ENCODE measurements at places on chromosomes 6 and 20.

GRCh38 chr6:38387971-38388370 lies 251.8 kb downstream of the BTBD9 start:
- DNase-seq: no peak

DNA sequence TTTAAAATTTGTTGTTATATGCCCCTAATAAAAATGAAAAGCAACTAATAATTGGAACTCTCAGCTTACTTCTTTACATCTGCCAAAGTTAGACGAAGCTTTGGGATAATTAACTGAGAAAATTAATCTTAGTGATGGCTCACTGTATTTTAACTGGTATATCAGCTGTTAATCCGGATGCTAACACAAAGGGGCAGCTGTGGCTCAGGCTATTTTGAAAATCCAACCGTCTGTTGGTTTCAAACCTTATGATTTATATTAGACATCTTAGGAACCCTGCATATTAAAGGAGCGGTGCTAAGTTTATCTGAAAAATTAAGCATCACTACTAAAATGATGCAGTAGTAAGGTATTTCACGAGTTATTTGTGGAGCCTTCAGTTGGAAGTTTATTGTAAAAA lies 96.6 kb downstream of the AKAP7 start:
- no peak for DNase-seq

- DNase-seq: no peak
Observed at GRCh38 chr20:19771031-19771430, 13.0 kb downstream of the RIN2 start.

DNA sequence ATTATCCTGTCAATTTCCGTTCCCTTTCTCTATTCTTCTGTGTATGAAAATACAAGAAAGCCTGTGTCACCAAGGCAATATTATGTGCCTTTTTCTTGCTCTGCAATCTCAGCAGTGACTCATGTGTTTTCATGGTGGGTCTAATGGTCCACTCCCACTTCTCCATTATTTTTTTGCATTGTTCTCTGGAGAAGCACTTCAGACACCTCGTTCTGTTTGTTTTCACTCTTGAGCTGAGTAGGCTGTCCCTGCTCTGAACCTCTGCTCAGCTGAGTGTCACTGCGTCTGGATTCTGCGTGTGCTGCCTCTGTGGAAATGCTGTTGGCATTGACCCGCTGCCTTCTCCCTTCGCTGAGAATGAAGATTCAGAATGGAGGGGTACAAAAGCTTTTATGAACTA lies 230.6 kb downstream of the TMEM242 start:
- DNase-seq: no peak

DNA sequence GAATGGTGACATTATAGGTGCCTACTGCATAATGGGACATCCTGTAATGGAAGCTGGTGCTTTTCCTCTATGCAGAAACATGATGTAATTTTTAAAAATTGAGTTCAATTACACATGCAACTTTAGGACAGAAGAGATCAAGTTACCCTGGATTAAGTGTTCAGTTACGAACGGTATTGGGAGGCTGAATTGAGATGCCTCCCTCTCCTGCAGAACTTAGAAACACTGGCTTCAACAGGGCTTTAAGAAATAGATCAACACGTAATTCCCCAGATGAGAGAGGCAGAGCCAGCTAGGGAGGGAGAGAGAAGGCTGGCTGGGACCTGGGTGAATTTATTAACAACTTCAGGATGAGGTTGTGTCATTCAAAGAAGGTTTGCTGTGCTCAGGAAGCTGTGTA lies 232.8 kb downstream of the CDH26 start:
- DNase-seq: no peak

GRCh38 chr6:35718911-35719381 lies 17.9 kb upstream of the ARMC12 start:
- no peak for DNase-seq

DNA sequence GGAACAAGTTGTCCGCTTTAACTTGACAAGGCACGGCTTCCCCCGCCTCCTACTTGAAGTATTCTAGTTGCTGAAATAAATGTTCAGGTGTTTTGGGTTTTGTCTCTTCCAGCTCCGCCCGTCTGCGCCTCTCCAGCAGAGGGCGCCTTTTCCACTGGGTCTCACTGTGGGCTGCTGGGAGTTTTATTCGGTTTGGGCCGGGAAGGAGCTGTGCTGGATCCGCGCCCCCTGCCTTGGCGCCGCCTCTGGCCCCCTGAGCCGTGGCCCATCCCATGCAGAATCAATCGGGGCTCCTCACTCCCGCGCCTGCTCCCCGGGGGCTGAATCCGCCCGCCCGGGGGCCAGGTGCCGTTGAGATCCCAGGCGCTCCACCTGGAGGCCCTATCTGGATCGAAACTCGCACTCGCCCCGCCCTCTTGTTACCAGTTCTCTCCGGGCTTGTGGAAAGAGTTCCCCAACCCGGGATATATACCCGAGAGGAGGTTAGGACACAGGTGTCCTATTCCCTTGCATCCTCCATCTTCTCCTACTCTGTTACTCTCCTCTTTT lies 51.0 kb upstream of the TCF21 start:
- peak; percentile 3 for DNase-seq

DNA sequence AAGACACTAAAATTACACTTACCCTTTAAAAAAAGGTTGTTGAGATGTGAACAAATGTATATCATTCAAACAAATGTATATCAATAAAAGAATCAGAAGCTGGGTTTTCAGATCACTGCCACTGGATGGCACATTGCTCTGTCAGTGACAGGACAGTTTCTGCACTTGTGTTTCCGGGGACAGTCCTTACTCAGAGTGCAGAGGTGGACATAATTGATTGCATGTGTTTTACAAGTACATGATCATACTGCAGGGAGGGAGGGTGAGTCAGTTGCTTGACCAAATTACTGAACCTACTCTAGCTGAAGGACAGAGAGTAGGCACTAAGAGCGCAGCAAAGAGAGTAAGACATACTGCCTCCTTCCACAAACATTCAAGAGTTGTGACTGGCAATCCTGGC lies 302.3 kb downstream of the TENT5A start:
- DNase-seq: no peak

DNA sequence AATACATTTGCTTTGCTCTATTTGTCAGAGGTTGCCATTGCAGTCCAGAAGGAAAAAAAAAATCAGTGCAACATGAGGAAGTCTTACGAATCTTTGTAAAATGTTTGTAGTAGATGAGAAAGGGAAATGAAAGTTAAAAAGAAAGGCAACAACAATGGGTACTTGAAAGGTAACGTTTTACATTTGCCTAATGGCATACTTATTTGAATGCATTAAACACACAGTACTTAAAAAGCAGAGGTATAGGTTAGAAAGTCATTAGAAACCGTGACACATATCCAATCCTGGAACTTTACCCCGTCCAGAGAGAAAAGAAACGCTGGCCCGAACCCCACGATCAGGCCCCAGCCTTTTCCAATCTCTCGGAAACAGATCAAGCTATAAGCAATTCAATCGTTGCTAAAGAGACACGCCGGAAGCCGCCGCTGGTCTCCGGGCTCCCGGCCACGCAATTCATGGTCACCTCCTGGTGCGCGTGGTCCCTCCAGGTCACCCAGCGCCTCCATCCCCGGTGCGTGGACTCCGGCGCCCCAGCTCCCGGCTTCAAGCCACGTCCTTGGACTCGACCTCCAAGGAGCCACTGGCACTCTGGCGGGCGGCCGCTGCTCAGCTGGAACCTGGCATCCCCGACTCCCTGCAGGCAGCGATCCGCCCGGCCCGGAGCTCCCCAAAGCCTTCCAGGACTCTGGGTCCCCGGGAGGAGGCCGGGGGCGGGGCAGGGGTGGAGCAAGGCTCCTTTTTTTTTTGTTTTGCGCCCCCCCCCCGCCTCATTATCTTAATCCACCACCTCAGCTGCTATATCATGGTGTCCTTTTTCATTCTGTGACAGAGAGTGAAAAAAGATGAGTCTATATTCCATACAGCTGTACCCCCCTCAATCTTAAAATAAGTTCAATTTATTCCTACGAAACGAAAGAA lies at the start of gene SLC18B1:
Gene SLC18B1, minus strand, starts transcription at position 687 of the 918 bp plus-strand sequence. Its CDS starts 181 bp downstream, at position 506.
- peak; percentile 23 for DNase-seq

- DNase-seq: no peak
Observed at GRCh38 chr20:23084845-23085365, 1.2 kb downstream of the CD93 start.

GRCh38 chr6:165967810-165968407 lies 199.7 kb downstream of the TBXT start:
- no peak for DNase-seq

- DNase-seq: no peak
Observed at GRCh38 chr6:140620496-140620895, 1246.0 kb upstream of the CITED2 start.

DNA sequence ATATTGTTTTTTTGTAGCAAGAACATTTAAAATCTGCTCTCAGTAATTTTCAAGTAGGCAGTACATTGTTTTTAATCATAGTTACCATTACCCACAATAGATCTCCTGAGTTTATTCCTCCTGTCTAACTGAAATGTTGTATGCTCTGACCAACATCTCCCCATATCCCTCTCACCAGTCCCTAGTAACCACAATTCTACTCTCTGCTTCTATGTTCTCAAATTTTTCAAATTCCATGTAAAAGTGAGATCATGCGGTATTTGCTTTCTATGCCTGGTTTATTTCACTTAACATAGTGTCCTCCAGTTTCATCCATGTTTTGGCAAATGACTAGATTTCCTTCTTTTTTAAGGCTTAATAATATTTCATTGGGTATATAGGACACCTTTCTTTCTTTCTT lies 300.5 kb downstream of the KCNQ5 start:
- no peak for DNase-seq

GRCh38 chr6:86723729-86724128 lies 213.6 kb upstream of the HTR1E start:
- DNase-seq: no peak

- no peak for DNase-seq
Observed at GRCh38 chr6:54473328-54473727, 165.1 kb downstream of the TINAG start.
